Effector memory CD8-positive, alpha-beta T cell (primary cell): ENCODE measurements at places on chromosomes 3 and 15.

DNA sequence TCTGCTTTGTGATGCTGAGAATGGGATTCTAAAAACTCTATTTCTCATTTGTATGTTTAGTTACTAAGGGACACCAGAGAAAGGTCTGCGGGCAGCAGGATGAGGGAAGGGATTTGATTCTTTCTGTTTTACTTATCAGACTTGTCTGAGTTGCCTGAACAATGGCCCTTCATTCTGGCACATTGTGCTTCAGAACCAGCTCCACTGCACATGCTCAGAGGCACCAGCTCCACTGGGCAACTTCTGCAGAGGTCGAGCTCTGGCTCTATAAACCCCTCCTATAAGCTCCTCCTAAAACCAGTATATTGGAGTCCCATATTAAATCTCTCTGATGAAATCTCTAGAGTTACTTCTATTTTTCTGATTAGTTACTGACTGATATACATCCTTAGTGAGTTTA, 453.2 kb upstream of the CDIN1 start:
- no peak overlapping the region for H3K4me3 ChIP-seq
- DNase-seq = no peak
- H3K4me1 ChIP-seq = no peaks in the 10 kb centered on the region
- no peak overlapping the region for H3K27ac ChIP-seq
- no peaks in the 10 kb centered on the region for H3K36me3 ChIP-seq

DNA sequence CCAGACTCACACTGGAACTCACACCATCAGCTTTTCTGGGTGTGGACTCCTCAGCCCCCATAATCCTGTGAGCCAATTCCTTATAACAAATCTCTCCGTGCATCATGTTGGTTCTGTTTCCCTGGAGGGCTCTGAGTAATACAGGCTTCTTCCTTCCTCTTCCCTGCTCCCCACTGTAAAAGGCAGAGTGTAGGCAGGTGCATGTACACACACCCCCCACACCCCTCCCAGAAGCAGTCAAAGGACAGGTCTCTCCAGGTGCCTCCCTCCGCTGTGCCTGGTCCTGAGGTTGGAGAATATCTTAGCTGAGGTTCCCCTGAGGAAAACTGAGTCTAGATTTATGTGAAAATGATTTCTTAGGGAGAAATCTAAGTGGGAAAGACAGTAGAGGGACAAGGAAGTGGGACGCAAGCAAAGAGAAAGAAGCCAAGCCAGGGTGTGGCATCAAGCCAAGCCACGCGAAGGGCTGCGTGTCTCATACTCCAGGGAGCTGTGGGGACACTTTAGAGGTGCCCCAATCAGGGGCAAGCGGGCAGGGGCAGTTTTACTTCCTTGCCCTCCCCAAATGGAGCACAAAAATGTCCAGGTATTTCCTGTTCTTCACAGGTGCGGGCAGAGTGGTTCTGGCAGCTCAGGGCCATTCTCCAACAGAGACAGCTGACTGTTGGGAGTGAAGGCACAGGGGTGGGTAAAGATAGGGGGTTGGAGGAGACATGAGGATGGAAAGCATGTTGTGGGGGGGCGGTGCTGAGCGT, 86.6 kb downstream of the HMG20A start:
- no peak for DNase-seq
- no peak overlapping the region for H3K4me3 ChIP-seq
- H3K36me3 ChIP-seq = no peaks in the 10 kb centered on the region
- H3K4me1 ChIP-seq = no peaks in the 10 kb centered on the region
- no peak overlapping the region for H3K27ac ChIP-seq
- no peaks in the 10 kb centered on the region for H3K27me3 ChIP-seq

DNA sequence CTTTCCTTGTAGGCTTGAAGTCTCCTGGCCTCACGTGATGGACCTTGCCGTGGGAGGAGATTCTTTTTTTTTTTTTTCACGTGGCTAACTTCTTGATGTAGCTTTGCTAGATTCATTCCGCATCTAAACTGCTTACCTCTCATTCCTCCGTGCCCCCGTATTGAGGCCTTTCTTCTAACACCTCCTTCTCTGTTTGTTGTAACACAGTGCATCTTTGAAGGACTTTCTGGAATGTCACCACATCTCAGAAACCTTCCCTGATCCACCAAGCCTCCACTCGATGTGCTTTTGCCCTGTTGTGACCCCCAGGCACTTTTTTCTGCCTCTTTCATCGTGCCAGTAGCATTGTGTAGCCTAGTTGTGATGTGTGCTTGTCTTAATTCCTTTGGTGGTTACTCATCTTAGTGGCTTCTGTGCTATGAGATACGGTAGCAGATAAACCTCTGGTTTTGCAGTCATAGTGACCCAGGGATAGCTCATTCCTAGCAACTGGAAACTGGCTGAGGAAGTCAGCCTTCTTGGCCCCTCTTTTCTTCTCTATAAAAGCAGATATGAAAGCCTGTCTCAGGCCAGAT, 1.6 kb upstream of the BNC1 start:
- DNase-seq = no peak
- no peak overlapping the region for H3K27ac ChIP-seq
- peaks cover 7% of the 10 kb centered on the region for H3K4me1 ChIP-seq
- no peak overlapping the region for H3K4me3 ChIP-seq

DNA sequence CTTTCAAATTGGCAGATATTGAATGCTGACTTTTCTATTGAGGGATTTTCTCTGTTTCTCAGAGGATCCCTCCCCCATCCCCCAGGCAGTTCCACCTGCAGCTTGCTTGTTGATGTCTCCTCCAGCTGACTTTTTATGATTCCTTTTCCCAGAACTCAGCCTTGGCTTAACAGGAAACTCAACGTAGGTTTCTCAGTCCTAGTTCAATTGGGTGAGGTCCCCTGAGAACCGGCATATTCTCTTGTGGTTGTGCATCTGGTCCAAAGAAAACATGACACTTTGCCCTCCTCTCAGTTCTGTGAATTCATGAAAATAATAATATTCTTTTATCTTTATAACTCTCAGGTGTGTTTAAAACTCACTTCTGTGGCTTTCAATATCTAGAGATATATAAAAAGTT, 1222.1 kb downstream of the OTOL1 start:
- no peaks in the 10 kb centered on the region for H3K27me3 ChIP-seq
- H3K36me3 ChIP-seq = no peaks in the 10 kb centered on the region
- no peaks in the 10 kb centered on the region for H3K4me1 ChIP-seq
- DNase-seq = no peak
- H3K27ac ChIP-seq = no peak overlapping the region

DNA sequence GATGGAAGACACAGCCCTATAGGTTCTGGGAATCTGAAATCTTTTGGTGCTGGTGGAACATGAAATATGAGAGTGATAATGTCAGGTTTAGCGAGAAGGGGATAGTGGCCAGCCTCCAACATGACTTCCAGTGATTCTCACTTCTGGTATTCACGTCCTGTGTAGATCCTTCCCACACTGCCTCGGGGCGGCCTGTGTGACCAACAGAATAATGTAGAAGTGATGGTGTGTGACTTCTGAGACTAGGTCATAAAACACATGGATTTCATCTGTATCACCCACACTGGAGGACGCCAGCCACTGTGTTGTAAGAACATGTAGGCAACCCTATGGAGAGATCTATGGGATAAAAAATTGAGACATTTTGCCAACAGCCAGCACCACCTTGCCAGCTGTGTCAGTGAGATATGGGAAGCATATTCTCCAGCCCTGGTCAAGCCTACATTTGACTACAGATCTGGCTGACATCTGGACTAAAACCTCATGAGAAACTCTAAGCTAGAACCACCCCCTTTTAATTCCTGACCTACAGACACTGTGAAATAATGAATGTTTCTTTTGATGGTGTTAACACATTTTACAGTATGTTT, 25.5 kb upstream of the NUDT16 start:
- H3K4me3 ChIP-seq = no peak overlapping the region
- H3K4me1 ChIP-seq = peaks cover 2% of the 10 kb centered on the region
- H3K27me3 ChIP-seq = peaks cover 15% of the 10 kb centered on the region
- no peaks in the 10 kb centered on the region for H3K36me3 ChIP-seq
- H3K27ac ChIP-seq = no peak overlapping the region
- DNase-seq = no peak
